ENCODE measurements at places on chromosomes 4 and X.

DNA sequence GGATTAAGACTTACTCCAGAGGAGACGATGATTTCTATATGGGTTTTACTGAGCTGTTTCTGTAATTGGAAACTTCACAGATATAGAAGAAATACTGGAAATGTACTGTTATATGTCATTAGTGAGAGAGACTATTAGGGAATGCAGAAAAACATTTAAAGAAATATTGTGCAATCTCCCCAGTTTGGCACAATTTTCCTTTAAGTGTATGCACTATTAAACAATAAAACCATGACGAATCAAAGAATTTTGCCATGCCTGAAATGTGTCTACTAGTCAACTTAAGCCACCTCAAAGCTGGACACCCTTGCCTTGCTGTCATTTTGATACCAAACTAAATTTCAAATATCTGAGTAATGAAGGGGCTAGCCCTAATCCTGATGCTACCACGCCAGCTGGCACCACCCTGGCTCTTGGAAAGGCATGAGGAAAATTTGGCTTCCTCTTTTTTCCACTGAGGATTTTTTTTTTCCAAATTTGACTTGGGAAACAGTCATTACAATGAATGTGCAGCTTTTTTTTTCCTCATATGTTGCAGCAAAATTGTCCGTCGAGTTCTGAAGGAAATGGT lies 36.1 kb downstream of the MTTP start:
- DNase-seq = no peak

DNA sequence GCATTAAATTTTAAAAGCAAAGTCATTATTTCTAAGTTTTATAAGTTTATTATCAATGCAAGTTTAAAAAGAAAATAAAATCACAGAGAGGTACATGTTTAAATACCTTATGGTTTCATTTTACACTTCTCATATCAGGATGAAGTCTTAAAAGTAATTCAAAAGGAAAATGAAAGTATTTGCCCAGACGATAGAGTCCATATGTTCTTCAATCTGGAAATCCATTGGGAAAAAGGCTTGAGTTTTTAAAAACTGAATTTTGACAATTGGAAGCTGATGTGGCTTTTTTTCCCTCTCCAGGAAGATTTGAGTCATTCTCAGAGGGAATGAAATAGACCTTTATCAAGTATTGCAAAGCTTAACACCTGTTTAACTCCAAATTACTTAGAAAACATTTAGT lies 37.1 kb downstream of the MAB21L2 start:
- DNase-seq = no peak

GRCh38 chr4:80306260-80306659 lies 29.3 kb upstream of the CFAP299 start:
- no peak for DNase-seq

- DNase-seq = no peak
Observed at GRCh38 chrX:51421972-51422597, 74.3 kb downstream of the NUDT11 start.

GRCh38 chr4:53777244-53777984 lies 186.1 kb upstream of the LNX1 start:
- no peak for DNase-seq

All from GM12891 (cell line).